Stimulated activated CD4-positive, alpha-beta T cell treated with anti-CD3 and anti-CD28 coated beads, TNF-alpha, amount 100 ng/mL, for 4 hours (primary cell): ENCODE measurements at places on chromosomes 3 and 15.

DNA sequence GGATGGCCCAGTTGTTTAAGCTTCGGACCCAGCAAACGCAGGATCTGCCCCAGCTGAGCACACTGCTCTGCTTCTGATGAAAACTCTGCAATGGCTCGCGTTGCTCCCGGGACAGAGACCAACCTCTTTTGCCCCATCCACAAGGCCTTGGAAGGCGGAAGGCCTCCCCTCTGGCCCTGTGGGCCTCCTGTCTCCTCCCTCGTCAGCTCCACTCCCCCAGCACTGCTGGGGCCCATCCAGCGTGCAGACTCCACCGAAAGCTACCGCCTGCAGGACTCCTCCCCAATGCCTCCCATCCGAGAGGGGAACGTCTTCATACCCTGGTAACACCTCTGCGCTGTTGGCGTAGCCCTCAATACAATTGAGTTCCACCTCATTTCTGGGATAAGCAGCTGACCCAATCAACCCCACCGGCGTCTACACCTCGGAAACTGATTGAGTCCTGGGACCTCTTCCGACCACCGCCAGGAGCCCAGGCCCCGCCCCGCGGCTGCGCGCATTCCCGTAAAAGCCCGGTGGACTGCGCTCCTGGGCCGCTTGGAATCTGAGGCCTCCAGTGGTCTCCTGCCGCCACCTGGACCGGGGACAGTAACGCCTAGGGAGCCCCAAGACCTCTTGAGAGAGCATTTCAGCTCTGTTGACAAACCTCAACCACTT is at the start of gene PRR23E:
TSS of gene PRR23E (plus strand) at position 556 of the 657 bp plus-strand sequence. CDS start 3,555 bp downstream, outside the sequence.
- no peak for DNase-seq

- DNase-seq = no peak
These were observed 3.6 kb downstream of the POU1F1 start for GRCh38 chr3:87272718-87273341.

GRCh38 chr3:172259111-172259541 is 189.1 kb downstream of the GHSR start:
- DNase-seq = no peak

DNA sequence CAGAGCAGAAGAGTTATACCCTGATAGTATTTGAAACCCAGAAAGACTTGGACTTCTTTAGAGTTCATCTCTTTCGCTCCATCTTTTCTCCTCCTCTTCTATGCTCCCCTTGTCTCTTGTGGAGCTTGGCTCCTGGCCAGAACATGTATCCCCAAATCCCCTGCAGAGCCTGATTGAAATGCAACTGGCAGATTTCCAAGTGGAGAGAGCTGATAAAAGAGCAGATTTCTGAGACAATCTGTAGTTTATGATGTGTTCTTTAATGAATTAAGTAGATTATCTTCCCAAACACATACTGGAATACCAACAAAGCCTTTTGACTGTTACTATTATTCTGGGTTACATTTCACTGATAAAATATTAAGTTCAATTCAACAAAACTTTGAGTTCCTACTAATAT is 33.4 kb downstream of the UNC13C start:
- DNase-seq = no peak

GRCh38 chr15:71975816-71976150 is 142.2 kb downstream of the MYO9A start:
- DNase-seq = no peak

DNA sequence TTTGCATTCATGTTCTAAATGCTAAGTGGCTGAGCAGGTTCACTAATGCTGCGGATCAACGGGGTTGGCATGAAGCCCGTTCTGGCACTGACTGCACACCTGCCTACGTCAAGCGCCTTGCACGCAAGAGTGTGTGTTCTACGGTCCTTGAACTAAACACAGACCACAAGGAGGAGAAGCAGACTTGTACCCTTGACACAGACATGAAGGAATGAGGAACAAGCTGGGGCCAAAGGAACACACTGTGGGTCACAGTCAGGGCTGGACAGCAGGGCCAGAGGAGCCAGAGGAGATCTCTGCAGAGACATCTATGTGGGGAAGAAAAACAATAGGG is 48.0 kb upstream of the LDHAL6B start:
- DNase-seq = no peak

- DNase-seq = no peak
These were observed 34.0 kb upstream of the PLOD2 start for GRCh38 chr3:146195030-146195429.

- no peak for DNase-seq
These were observed 11.7 kb downstream of the ABCC5 start for GRCh38 chr3:184005941-184006507.

GRCh38 chr3:155190691-155191090 is 102.8 kb downstream of the STRIT1 start:
- DNase-seq = no peak

DNA sequence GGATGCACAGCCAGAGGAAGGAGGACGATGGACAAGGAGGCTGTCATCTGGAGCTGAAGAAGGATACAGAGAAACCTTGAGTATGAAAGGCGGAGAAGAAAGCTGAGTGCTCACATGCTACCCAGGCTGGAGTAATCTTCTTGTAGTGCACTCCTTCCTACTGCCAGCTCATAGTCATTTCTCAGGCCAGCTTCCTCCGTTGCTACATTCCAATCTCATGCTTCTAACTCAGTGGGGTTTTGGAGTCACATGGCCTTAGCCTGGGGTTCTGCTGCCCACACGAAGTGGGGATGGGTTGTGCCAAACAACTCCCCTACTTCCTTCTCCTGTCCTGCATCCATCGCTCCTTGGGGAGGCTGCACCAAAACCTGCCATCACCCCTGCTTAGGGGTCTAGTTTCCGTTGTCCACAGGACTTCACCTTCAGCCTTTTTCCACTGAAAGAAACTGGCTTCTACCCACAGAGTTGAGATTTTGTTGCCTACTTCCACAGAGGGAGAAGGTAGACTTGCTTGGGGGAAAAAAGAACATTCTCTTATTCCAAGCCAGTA is 239.9 kb downstream of the EPHB1 start:
- DNase-seq = no peak

GRCh38 chr15:70474471-70475406 is 288.6 kb downstream of the UACA start:
- DNase-seq = no peak

- no peak for DNase-seq
These were observed 154.6 kb upstream of the COL8A1 start for GRCh38 chr3:99483841-99484240.

DNA sequence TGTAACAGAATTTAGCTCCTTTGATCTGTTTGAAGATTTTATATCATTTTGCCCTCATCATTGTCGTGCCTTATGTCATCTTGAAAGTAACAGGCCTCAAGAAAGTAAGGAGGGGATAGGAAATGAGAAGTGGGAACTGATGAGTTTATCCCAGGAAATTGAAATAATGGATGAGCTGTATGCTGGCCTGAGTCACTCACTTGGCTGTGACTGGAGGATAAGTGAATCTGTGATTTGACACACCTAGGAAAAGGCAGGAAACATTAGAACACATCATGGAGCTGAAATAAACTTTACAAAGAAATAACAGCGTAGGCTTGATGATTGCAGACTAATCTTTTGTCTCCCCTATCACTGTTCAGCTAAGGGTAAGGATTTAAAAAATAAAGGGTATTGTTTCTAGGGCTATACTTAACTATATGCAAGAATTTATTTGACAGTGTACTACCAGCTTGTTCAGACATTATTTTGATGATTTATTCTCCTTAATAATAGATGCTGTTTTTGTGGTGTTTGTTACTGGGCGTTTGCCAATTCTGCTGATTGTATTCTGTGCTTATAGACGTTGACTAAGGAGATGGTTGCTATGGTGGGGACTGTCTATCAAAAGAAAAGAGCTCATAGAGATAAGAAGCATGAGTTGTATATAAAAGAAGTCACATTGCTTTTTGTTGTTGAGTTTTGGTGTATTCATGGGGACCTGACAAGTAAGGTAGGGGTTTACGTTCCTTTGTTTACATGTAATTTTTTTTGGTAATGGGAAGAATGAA is 105.6 kb upstream of the ROPN1 start:
- DNase-seq = no peak

DNA sequence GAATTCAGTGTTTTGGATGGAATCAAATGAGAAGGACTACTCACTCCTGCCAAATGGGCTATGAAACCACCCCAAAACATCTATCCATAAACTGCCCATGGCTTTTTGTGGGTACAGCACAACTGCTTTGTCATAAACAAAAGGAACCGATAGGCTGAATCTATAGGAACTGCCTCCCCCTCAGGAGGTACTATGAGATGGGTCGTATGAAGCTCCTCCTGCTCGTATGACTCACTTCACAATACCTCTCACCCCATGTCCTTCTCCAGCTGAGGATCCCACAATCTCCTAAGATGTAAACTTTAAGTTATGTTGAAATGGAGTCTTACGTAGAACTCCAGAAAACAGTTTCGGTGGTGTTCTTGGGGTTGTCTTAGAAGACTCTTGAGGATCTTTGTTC is 129.9 kb upstream of the SAMMSON start:
- DNase-seq = no peak

- no peak for DNase-seq
These were observed 8.1 kb upstream of the CLDN11 start for GRCh38 chr3:170410428-170411029.

DNA sequence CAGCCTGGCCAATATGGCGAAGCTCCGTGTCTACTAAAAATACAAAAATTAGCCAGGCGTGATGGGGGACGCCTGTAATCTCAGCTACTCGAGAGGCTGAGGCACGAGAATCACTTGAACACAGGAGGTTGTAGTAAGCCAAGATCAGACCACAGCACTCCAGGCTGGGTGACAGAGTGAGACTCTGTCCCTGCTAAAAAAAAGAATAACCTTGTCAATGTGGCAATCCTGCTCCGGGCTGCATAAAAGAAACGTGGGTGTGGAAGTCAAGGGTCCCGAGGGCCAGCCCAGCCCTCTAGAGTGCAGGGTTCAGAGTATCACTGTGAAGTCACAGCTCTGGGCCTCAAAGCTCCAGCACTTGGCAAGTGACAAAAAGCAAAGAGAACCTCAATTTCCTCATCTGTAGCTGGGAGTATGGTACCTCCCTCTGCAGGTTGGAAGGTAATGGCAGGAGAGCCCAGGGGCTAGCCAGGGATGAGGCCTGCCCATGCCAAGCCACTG is 73.5 kb upstream of the IQSEC1 start:
- DNase-seq = no peak

- no peak for DNase-seq
These were observed 12.5 kb downstream of the P2RY14 start for GRCh38 chr3:151265866-151266265.

- DNase-seq = no peak
These were observed 496.5 kb upstream of the TBL1XR1 start for GRCh38 chr3:177693616-177694264.

DNA sequence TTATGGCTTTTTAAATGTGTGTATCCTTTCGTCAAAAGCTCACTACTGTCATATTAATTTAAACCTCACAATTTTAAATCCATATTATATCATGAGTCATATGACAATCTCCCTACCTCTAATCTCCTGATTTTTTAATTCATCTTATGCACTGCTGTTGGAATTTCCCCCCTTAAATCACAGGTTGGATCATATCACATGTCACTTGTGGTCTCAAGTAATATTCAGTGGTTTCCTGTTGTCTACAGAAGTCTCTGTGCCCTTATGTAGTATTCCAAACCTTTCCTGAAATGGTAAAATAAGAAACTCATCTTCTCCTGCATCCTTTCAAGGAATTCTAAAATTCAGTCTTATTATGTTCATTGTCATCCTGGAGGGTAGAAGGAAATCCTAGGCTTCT is 116.0 kb upstream of the CBLB start:
- no peak for DNase-seq

DNA sequence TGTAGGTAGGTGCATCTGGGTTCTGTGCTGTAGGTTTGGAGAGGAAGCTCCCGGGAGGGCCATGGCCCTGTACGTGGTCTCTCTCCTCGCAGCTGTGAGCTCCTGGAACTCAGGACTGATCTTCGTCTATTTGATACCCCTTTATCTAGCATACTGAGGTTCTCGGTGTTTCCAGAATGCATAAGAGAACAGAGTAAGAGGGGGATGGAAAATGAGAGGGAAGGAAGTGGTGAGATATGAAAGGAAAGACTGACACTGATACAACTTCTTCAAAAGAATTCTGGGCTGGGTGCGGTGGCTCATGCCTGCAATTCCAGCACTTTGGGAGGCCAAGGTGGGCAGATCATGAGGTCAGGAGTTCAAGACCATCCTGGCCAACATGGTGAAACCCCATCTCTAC is 90.7 kb downstream of the CHRD start:
- DNase-seq = no peak

GRCh38 chr15:49439678-49440395 is 16.8 kb downstream of the FGF7 start:
- DNase-seq = no peak

- DNase-seq = no peak
These were observed 8.9 kb downstream of the XIRP1 start for GRCh38 chr3:39183211-39184080.

- no peak for DNase-seq
These were observed 2.0 kb downstream of the MYEF2 start for GRCh38 chr15:48176112-48176511.

- no peak for DNase-seq
These were observed 323.0 kb upstream of the SEMA6D start for GRCh38 chr15:47394286-47394809.

- DNase-seq = no peak
These were observed 13.3 kb downstream of the GYG1 start for GRCh38 chr3:149004622-149005021.

DNA sequence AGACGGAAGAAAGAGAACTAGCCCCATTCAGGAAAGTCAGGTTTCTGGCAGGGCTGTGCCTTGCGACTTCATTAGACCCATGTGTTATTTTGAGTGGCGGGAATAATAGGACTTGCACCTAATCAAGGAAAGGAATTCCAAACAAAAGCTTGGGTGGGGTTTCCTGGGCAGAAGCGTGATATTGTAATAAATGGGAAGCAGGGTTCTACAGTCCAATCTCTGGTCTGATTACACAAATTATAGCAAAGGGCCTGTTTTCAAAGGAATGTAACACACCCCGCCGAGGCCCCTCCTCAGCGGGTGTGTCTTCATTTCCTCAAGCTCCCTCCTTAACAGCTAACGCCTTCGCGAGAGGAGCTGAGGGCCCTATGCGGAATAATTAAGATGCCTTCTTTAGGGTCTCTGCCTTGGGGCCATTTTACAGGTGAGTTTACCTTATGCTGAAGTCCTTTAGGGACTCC is 396.0 kb upstream of the C2CD4B start:
- DNase-seq = no peak

GRCh38 chr3:29410660-29411405 is 130.0 kb downstream of the RBMS3 start:
- DNase-seq = no peak

DNA sequence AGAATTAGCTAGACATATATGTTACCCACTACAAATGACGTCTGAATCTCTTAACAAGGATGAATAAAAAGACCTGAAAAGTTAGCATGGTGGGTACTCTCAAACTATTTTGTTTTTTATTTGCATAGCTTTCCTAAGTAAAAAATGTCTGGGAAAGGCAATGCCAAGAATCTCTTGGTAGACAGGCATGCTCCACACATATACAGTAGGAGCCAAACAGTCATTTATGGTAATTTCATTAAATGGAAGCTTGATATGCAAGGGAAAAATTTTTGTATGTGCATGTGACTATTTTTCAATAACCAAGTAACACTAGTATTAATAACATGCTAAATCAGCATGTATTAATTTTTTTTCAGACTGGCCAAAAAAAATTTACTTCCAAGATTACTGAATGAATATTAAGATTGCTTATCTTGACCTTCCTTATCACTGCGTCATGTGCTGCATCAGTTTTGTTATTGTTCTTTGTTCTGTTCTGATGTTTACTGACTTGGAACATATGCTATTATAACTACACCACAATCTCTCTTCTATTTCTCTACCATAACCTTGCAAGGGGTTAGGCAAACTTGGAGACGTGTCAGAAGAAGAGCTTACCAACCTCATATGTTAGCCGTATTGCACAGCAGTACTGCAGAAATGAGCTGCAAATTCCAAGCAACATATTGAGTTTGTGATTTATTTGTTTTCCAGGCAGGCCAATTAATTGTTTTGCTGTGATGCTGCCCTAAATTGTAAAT is 255.3 kb downstream of the RBMS3 start:
- no peak for DNase-seq
